ENCODE measurements at places on chromosomes 2 and 18. TPM values are rescaled to one million over a fixed set of nuclear protein-coding genes. Genes with fewer than 3 reads are reported as not detected.

The CDKL4 gene
- 1.3 TPM for total RNA-seq

The OR6B2 gene
- not detected for total RNA-seq

The IL1A gene
- total RNA-seq: 6.4 TPM

The ACMSD gene
- not detected for total RNA-seq

GRCh38 chr2:189440644-189440946 lies 679 bp upstream of the WDR75 start:
- H3K4me1 ChIP-seq: no peaks in the 10 kb centered on the region
- H3K27ac ChIP-seq: peak overlapping the region; percentile 97
- H3K4me3 ChIP-seq: no peak overlapping the region

DNA sequence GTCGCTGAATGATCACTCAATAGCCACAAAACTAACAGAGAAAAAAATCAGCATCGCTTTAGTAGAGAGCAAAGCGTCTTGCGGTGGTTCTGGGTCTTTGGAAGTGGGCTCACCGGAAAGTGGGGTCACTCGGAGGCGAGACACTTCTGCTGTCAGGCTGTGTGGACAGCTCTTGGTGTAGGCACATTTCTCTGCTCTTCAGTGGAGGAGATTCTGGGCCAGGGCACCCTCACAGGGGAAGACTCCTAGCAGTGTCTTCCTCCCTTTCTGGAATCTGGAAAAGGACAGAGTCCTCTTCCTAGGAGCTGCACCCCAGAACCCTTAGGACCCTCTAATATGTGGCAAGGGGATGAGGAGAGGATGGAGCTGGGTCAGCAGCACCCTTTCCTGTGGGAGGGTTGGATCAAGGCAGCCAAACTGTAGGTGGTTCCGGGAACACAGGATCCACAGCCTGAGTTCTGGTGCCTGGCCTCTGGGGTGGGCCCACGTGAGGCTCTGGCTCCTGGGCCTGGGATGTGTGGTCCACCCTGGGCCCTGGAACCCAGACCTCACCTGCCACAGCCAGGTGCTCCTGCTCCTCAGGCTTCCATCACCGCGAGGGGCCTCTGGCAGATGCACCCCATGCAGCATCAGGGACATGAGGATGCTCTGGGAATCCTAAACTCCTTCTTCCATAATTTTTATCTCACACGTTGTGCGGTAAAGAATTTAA lies 25.1 kb downstream of the GPR35 start:
- H3K4me1 ChIP-seq: peaks cover 9% of the 10 kb centered on the region
- peaks cover 84% of the 10 kb centered on the region for H3K27me3 ChIP-seq
- no peak overlapping the region for H3K27ac ChIP-seq
- no peak for DNase-seq

DNA sequence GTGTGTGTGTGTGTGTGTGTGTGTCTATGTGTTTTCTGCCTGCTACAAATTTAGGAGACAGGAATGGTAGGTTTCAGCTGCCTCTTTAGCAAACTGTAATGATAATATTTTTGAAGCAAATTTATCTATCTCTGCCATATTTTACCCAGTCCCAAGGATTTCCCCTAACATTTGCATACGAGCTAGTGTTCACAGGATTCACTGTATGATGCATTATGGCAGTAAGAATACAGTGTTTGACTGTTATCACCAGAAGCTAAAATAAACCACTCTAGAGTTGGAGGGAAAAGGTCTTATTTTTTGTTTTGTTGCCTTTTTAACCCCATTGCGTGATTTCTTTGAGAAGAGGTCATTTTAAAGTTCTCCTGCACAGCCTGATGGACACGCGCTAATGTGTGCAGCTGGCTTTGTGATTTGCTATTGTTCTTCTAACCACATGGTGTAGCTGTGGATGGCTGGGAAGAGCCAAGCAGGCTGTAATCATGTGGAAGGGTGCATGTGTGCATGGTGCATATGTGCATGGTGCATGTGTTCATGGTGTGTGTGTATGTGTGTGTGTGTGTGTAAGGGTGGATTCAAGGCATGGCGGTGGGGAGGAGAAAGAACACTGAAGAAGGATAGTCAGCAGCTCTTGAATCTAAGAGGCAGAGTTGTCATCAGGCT lies 62.4 kb downstream of the PLB1 start:
- no peaks in the 10 kb centered on the region for H3K36me3 ChIP-seq
- H3K4me1 ChIP-seq: no peaks in the 10 kb centered on the region
- no peak overlapping the region for H3K27ac ChIP-seq
- H3K4me3 ChIP-seq: no peak overlapping the region

DNA sequence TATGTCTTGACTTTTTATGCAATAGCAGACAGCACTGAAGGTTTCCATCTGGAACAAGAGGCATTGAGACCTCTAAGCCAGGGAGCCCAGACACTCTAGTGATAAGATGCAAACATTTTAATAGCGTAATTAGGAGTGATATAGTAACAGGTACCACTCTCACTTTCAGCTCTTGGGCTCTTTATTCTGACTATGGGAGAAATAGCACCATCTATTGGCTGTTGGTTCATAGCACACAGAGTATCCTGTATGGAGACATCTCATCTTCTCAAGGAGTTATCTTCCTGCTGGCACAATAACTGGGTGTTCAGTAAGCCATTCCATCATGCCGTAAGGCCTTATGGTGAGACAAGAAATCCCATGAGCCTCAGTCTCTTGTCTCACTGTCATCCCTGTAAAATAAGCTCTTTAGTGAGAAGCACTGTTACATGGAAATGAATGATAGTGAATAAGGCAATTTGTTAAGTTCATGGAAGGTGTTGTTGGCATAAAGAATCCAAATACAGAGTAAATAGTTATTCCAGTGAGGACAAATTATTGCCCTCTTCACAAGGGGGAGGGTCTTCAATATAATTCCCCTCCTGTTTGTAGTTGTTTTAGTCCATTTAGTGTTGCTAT lies 48.3 kb downstream of the THUMPD2 start:
- H3K27ac ChIP-seq: no peak overlapping the region
- DNase-seq: no peak
- H3K4me3 ChIP-seq: no peak overlapping the region
- H3K36me3 ChIP-seq: no peaks in the 10 kb centered on the region
- H3K27me3 ChIP-seq: no peaks in the 10 kb centered on the region

DNA sequence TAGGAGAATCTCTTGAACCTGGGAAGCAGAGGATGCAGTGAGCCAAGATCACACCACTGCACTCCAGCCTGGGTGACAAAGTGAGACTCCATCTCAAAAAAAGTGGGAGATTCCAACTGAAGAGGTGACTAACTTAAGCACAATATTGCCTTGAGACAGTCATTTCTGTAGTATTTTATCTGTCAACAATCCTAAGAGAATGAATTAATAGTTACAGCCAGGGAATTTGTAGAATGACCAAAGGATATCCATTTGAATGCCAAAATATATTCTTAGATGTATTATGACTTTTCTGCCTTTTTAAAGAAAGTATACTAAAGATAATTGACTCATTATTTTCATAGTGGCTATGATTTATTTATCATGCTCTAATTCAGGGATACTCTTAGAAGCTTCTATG lies 40.7 kb upstream of the CCDC150 start:
- H3K27ac ChIP-seq: no peak overlapping the region
- H3K36me3 ChIP-seq: no peaks in the 10 kb centered on the region
- H3K4me1 ChIP-seq: peaks cover 10% of the 10 kb centered on the region
- no peak overlapping the region for H3K4me3 ChIP-seq
- H3K27me3 ChIP-seq: peaks cover 30% of the 10 kb centered on the region

DNA sequence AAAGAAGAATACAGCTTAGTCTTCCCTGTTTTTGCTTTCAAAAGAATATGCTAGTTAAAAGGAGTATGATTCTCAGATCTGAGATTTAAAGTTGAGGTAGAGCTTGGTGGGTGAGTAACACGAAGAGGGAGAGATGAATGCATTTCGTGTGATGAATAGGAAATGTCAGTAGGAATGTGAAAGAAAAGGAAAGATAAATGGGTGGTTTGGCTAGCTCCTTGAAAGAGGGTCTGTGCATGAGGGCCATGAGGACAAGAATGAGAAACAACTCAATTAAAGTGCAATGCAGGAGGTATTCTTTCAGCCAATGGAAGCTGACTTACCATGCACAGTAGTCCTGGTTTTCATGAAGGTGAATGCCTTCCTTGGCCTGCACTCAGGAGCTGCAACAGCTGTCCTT lies 248.2 kb downstream of the HNMT start:
- no peak overlapping the region for H3K4me3 ChIP-seq
- no peak for DNase-seq
- no peaks in the 10 kb centered on the region for H3K27me3 ChIP-seq
- no peaks in the 10 kb centered on the region for H3K36me3 ChIP-seq
- no peaks in the 10 kb centered on the region for H3K4me1 ChIP-seq

- no peak for DNase-seq
- H3K4me1 ChIP-seq: peaks cover 8% of the 10 kb centered on the region
- H3K27me3 ChIP-seq: peaks cover 35% of the 10 kb centered on the region
- H3K4me3 ChIP-seq: no peak overlapping the region
- H3K36me3 ChIP-seq: no peaks in the 10 kb centered on the region
Measured at GRCh38 chr18:33735428-33735827, 157.4 kb downstream of the ASXL3 start.

- H3K27me3 ChIP-seq: no peaks in the 10 kb centered on the region
- peak overlapping the region; percentile 57 for H3K4me3 ChIP-seq
- H3K27ac ChIP-seq: peak overlapping the region; percentile 82
- peak; percentile 89 for DNase-seq
- H3K4me1 ChIP-seq: peaks cover 51% of the 10 kb centered on the region
Measured at GRCh38 chr18:62425465-62426190, 97.2 kb upstream of the ZCCHC2 start.

DNA sequence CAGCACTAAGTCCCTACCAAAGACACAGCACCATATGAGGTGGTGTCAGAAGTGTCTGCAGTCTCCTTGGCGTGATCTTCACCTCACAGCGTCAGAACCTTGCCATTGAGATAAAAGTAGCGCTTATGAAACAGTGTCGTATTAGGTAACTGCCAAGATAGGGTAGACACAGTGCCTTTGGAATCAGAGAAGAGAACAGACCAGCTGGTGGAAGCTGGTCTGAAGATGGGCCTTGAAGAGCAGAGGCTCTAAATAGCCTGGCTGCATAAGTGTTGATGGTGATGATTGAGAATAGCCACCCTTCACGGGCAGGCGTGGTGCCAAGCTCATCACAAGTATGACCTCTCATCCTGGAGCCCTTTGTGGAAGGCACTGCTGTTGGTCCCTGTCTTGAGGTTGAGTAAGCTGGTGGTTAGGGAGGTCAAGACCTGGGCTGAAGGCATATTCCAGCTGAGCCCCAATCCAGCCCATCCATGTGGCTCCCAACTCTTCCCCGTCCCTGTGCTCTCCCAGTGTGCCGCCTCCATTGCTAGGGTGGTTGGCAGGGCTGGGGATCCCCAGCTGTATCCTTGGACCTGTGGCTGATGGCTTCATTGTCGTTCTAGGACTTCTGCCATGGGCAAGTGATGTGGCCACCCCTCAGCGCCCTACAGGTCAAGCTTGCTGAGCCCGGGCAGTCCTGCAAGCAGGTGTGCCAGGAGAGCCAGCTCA lies 187.4 kb downstream of the MGAT5 start:
- H3K36me3 ChIP-seq: peaks cover 26% of the 10 kb centered on the region
- no peaks in the 10 kb centered on the region for H3K27me3 ChIP-seq
- no peaks in the 10 kb centered on the region for H3K4me1 ChIP-seq
- peak overlapping the region; percentile 46 for H3K27ac ChIP-seq
- no peak for DNase-seq

DNA sequence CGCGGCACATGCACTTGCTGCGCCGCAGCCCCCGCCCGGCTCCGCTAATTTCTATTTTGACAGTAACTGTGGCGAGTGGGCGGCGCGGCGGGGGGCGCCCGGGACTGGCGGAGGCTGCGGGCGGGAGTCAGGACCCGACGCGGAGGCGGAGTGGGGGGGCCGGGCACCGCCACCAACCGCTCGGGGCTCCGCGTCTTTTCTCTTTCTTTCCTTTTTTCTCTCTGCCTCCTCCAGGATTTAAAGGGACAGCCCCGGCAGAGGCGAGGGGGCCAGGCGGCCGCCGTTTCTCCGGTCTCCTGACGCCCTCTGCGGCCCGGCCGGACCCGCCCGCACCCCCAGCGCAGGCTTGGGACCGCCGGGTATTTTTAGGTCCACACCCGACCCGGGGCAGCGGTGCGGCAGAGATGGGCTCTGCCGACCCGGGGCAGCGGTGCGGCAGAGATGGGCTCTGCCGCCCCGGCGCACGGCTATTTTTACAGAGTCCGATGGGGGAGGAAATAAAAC lies 460 bp upstream of the ZBTB7C start:
- H3K4me1 ChIP-seq: peaks cover 7% of the 10 kb centered on the region
- H3K36me3 ChIP-seq: peaks cover 6% of the 10 kb centered on the region
- H3K27me3 ChIP-seq: peaks cover 85% of the 10 kb centered on the region
- DNase-seq: peak; percentile 15
- peak overlapping the region; percentile 75 for H3K4me3 ChIP-seq
- H3K27ac ChIP-seq: no peak overlapping the region

DNA sequence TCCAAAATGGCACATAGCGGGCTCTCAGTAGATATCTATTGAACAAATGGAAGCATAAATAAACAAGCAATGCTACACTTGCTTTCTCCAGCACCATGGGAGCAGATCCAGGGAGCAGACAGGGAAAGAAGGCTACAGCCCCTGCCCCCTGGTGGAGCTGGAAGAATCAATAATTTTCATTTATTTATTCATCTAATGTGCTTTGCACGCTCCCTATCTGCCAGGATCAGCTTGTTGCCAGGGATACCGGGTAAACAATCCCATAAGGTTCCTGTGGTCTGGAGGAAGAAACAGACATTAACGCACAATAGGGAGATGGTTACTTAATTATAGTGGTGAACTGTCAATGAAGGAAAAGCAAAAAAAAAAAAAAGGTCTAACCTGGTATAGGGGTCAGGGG lies 40.1 kb upstream of the CLASP1 start:
- peaks cover 5% of the 10 kb centered on the region for H3K36me3 ChIP-seq
- no peaks in the 10 kb centered on the region for H3K27me3 ChIP-seq
- no peak overlapping the region for H3K4me3 ChIP-seq
- H3K27ac ChIP-seq: peak overlapping the region; percentile 96

- no peaks in the 10 kb centered on the region for H3K36me3 ChIP-seq
- no peak overlapping the region for H3K27ac ChIP-seq
- no peak overlapping the region for H3K4me3 ChIP-seq
- DNase-seq: no peak
Measured at GRCh38 chr2:170362871-170363631, 185.1 kb downstream of the MYO3B start.

DNA sequence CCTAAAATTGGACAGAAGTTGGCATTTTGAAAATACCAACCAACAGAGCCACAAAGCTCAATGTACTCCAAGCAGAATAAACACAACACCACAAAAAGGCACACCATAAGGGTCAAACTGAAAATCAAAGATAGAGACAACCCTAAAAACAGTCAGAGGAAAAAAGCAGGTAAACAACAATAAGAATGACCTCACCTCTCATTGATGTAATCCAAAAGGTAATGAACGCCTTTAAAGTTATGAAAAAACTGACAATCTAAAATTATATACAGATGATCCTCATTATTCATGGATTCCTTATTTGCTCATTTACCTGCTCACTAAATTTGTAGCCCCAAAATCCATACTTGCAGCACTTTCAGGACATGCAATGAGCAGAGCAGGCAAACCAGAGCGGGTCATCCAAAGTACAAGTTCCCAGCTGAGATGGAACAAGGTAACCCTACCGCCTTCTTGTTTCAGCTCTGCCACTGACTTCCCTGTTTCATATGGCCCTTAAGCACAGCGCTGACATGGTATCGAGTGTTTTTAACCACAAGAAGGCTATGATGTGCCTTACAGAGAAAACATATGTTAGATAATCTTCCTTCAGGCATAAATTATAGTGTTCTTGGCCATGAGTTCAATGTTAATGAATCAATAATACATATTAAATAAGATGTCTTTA lies 17.0 kb downstream of the RTN4 start:
- no peak for DNase-seq
- no peaks in the 10 kb centered on the region for H3K27me3 ChIP-seq
- H3K4me3 ChIP-seq: no peak overlapping the region
- H3K36me3 ChIP-seq: no peaks in the 10 kb centered on the region

GRCh38 chr2:17864676-17865075 lies 13.8 kb upstream of the KCNS3 start:
- DNase-seq: no peak
- no peak overlapping the region for H3K4me3 ChIP-seq
- H3K27ac ChIP-seq: no peak overlapping the region
- H3K27me3 ChIP-seq: peaks cover 36% of the 10 kb centered on the region
- no peaks in the 10 kb centered on the region for H3K36me3 ChIP-seq
